ENCODE measurements at places on chromosomes 7 and 10.
A peak's percentile ranks its signal among the peaks of the same experiment; 100 is the strongest.

- DNase-seq, result no peak
These were observed 253.7 kb downstream of the PTEN start for GRCh38 chr10:88116971-88117626.

- DNase-seq, result no peak
These were observed 22.1 kb upstream of the ENO4 start for GRCh38 chr10:116827214-116827671.

DNA sequence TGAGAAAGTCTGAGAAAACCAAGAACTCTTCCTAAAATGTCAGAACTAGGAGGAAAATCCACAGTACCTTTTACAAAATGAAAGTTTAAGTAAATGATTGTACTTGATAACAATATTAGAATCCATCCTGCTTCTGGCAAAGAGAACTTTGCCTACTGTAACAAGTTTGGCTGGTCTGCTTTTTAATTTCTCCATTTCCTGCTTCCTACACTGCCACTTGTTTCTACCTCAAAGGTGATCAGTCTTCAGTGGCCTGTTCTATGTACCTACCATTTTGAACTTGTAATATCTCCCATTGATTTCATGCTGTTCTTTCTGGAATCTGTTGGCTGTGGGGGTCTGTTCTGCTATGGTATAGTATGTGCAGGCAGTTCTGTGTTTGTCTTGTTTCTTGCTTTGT, 32.9 kb upstream of the CAPZA2 start:
- no peak for DNase-seq

DNA sequence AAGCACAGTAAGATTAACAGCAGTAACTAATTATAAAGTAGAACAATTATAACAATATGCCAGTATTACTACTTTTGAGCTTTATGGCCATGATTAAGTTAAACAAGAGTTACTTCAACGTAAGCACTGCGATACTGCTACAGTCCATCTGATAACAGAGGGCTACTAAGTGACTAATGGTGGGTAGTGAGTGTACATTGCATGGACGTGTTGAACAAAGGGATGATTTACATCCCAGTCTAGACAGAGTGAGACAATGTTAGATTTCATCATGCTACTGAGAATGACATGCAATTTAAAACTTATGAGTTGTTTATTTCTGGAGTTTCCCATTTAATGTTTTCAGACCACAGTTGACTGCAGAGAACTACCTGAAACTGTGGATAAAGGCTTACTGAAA, 45.6 kb downstream of the TPST1 start:
- DNase-seq, result peak; percentile 98
